ENCODE measurements at places on chromosomes 7 and 10.

DNA sequence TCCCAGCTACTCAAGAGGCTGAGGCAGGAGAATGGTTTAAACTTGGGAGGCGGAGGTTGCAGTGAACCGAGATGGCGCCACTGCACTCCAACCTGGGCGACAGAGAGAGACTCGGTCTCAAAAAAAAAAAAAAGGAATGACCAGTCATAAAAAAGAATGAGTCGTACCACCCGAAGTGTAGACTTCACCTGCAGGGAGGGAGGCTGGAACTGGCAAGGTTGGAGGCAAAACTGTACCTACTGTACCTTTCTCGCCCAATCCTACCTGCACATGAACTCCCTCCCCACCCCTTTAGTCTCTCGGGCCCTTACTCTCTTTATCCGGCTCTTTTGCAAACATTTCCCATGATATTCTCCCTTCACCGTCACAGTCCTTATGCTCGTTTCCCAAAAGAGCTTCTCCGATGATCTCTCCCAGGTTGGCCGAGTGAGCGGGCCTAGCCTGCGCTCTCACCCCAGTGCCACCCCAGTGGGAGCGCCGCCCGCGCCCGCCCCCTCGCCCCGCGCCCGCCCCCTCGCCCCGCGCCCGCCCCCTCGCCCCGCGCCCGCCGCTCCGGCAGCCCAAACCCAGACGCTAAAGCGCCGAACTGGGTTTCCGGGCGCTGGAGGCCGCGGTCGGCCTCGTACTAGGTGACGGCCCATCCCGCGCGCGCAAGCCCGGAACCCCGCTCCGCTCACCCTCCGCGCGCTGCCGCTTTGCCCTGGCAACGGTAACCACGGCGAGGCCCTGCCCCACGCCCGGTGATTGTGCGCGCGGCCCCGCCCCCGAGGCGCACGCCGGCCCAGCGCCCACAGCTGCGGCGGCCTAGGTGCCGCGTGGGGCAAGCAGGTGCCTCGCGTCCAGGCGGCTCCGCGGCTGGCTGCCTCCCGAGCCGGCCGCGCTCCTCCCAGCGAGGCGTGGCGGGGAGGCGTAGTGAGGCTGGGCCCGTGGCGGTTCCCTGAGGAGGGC, at the start of gene SMKR1:
SMKR1 (plus strand) TSS at position 772 of the 948 bp plus-strand sequence. CDS start 294 bp downstream, outside the sequence.
- DNase-seq = peak; percentile 93

DNA sequence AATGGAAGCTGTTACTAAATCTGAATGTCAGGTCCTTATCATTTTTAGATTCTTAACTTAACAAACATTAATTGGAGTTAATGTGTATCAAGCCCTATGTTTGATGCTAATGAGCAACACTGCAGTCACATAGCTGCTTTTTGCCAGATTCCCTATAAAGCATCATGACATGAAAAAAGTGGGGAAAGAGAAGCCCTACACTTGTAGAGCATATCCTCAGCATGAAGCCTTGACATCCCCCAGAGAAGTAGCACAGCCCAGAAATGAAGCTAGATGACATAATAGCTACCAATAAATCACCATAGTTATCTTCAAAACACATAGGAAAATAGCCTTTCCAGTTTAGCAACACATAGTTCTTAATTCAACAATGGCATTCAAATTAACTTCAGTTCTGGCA, 49.2 kb upstream of the CDK1 start:
- DNase-seq = no peak

DNA sequence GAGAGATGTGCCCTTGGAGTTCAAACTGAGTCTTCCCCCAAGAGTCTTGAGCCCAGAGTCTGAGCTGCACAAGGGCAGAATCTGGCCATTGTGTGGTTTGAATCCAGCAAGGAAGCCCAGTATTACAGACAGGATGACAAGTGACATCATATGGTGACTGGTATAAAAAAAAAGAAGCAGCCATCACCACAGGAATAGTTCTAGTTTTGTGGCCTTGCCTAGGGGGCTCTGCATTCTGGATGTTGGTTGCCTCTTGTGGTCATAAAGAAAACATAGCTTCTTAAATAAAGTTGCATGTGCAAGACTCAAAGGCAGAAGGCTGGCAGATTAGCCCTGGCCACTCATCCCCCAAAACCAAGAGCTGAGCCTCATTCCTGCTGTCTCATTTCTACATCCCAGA, 16.8 kb upstream of the LRRC72 start:
- no peak for DNase-seq

DNA sequence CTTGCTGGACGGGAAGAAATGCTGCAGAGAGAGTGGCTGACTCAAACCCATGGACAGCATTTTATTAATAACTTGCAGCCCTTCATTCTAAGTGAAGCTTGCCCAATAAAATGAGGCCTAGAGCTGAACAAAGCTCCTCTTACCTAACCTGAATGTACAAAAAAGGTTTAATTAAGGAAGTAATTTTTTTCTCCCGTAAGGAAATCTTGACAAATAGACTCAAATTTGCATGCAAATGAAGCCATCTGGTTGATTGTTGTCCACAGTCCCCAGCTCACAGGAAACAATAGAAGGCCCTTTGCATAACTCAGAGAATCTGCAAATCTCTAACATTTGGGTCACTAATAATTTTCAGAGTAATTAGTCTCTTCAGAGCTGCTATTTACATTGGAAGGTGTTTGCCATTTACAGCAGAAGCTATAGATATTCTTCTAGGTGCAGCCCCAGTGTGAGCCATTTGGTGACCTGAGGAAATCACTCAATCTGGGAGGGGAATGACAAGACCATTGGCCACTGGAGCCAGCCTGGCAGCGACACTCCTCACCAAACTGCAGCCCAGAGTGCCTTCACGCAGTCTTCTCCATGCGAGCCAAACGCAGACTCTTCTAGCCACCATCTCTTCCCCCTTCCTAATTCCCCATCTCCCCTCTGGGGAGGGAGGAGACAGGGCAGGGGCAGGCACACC, 483.0 kb upstream of the C7orf33 start:
- DNase-seq = no peak

DNA sequence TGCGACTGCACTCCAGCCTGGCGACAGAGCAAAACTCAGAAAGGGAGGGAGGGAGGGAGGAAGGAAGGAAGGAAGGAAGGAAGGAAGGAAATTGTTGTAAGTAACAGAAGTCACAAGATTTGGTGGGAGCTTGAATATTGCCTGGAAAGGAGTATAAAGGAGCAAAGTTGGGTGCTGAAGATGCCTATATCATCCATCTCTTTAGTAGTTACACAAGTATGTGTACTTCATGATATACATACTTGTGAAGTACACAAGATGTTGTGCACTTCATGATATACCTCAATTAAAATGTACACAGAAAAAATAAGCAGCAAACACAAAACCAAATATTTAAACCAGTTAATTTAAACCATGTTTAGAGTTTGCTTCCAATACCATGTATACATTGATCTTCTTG, 1223.8 kb downstream of the SORCS3 start:
- DNase-seq = no peak

GRCh38 chr7:36971515-36972139, 247.3 kb upstream of the AOAH start:
- DNase-seq = no peak

GRCh38 chr10:109126016-109126415, 797.3 kb downstream of the XPNPEP1 start:
- DNase-seq = peak; percentile 8

- no peak for DNase-seq
Measured at GRCh38 chr7:45655539-45655938, 81.4 kb downstream of the ADCY1 start.

DNA sequence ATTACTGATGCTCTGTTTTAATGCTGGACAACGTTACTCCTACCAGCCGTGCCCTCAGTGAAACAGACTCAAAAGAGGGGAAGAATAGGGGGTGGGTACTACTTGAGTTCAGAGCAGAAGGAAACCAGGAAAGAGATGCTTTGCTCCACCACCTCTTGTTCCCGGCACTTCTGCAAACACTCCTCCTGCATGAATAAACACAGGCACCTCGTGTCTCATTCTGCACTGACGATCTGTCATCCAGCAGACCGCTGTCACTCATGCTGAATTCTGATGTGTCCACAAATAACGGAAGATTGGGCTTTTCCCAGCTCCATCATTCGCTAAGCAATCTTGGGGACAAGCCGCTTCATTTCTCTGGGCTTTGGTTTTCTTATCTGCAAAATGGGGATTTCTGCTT, 26.7 kb downstream of the YWHAG start:
- DNase-seq = no peak

- DNase-seq = no peak
Measured at GRCh38 chr7:152868122-152869040, 108.8 kb downstream of the ACTR3B start.

- no peak for DNase-seq
Measured at GRCh38 chr10:16787361-16787791, 29.8 kb downstream of the RSU1 start.

GRCh38 chr10:109831846-109832245, 91.5 kb downstream of the XPNPEP1 start:
- no peak for DNase-seq

DNA sequence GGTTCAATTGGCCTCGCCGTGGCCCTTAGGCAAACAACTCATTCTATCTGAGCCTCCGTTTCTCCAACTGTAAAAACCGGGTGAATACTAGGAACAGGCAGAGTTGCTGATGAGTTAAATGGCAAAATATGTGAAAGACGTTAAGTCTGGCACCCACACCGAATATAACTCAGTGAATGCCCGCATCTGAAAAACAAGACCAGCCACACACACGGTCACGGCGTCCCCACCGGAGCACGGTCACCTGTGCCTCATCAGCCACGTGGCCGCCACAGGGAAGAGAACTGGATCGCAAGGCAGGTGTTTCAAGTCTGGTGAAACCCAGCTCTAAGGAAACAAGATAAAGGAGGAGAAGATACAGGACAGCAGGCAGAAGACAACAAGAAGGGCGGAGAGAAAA, 20.4 kb downstream of the PRKAG2 start:
- no peak for DNase-seq

DNA sequence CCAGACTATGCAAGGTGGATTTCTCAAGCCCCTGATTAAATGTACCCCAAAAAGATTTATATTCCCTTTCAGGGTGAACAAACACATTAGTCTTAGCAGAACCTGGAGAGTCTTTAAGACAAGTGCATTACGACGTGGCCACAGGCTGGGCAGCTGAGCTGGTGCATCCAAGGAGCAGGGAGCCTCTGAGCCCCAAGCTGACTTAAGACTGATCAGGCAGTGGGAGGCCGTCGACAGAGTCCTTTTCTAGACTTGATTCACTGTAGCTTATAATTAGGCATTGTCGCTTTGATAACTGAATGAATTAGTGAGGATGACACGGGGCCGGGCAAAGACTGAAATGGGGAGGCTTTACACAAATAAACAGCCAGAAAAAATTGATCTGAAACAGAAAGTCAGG, 353.2 kb downstream of the GPAM start:
- DNase-seq = no peak

GRCh38 chr10:48896756-48897440, 42.7 kb downstream of the LRRC18 start:
- DNase-seq = peak; percentile 41

- peak; percentile 77 for DNase-seq
Measured at GRCh38 chr7:151313857-151314256, 27.8 kb upstream of the NUB1 start.

- no peak for DNase-seq
Measured at GRCh38 chr7:37732253-37732652, 48.7 kb downstream of the GPR141 start.

- peak; percentile 31 for DNase-seq
Measured at GRCh38 chr10:115950320-115950719, 322.7 kb downstream of the GFRA1 start.

- no peak for DNase-seq
Measured at GRCh38 chr7:45506059-45506458, 68.1 kb upstream of the ADCY1 start.

DNA sequence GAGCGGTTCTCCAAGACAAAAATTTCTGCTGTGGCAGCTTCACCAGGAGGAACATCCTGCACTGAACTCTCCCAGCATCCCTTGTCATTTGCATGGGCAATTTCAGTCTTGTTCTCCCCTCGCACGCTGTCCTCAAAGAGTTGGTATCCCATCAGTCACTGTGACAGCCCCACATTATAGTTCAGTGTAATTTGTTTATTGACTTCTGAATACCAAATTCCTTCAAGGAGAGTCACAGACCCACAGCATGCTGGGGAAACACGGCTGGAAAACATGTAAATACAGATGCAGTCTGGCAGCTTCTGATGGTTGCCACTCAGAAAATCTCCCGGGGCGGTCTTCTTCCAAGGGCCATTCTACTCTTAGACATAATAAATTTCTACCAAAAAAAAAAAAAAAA, 151.0 kb upstream of the NEBL start:
- DNase-seq = no peak

DNA sequence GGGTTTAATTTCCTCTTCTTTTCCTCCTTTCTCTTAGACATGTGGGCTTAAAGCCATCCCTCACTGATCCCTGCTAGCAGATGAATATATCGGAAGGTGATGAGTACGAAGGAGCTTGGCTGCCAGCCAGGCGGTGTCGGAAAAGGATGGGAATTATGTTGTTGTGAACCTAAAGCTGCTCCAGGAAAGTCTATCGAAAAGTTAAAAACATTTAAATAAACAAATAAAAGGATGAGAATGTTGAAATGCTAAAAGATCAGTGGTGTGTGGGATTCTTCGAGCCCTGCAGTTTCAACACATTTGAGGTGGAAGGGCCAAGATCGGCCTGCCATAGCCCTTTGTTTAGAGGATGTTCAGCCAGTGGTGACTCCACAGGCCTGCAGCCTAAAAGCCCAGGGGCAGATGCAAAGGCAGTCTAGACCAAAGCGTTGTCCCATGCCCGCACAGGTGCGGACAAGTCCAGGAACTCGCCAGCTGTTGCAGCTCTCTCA, 107.9 kb downstream of the JCAD start:
- DNase-seq = no peak

GRCh38 chr10:74056050-74056818, 58.3 kb downstream of the VCL start:
- DNase-seq = peak; percentile 52

DNA sequence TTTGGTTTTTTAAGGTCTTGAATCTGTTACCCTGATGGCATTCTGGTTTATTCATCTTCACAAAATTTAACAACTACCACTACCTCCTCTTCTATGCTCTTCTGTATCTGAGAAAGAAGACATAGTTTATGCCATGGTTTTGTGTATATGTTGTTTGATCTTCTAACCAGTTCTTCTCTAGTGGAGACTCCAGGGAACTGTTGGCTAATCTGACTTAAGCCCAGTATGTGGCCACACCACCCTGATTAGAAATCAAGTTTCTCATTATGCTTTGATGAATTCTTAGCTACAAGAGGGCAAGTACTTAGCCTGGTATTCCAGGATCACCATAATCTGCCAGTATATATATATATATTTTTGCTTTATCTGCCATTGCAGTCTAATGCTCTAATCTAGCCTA, 99.5 kb upstream of the MXI1 start:
- DNase-seq = no peak

DNA sequence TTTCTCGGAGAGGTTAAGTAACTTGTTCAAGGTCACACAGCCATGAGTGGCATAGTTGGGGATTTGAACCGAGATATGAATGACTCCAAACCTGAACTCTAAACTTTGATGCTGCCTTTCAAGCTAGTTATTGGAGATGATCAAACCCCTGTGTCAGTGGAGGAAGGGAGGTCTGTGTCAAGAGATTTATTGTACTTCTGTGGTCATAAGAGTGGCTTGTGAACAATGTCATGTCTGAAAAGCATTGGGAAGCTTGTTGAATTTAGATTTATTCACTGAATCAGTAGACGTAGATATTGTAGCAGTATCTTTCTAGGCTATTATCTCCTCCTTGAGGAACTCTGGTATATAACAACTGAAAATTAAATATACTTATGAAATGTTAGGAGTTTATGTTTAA, 27.3 kb downstream of the SNX10 start:
- no peak for DNase-seq
